ENCODE measurements at places on chromosomes 4 and X.

GRCh38 chrX:13258052-13258444 lies 61.8 kb downstream of the ATXN3L start:
- DNase-seq, result no peak

- no peak for DNase-seq
Measured at GRCh38 chr4:128942607-128943006, 133.1 kb downstream of the JADE1 start.

DNA sequence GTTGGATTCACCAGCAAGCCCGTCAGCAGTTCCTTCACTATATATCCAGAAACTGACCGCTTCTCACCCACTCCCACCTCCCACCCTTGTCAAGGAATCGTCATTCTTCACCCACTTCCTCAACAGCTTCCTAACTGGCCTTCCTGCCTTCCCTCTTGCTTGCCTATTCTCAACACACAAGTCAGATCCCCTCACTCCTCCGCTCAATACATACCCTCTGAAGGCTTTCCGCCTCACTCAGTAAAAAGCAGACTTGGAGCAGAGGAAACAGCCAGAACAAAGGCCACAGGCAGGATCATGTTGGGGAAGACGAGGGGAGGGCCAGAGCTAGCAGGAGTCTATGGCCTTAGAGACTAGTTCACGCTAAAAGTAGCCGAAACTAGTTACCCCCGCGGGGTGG lies 23.7 kb downstream of the RWDD4 start:
- DNase-seq, result no peak

- no peak for DNase-seq
Measured at GRCh38 chrX:29496636-29497180, 718.7 kb upstream of the MAGEB2 start.

DNA sequence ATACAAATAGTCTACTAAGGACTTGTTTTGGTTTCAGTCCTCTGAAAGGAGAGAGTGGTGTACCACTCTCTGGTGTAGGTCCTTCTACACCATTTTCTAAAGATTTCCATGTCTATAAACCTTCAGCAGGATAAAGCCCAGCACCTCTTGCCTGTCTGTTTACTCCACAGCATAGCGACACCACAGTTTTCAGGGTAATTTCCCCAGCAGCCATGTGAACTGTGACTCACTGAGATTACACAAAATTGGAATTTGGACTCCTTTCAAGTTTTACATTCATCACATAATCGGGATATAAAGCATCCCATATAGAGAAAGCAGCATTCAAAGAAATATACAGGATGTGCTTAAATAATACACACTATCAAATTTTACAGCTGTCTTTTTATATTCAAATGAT lies 229.6 kb downstream of the PRDM5 start:
- no peak for DNase-seq

DNA sequence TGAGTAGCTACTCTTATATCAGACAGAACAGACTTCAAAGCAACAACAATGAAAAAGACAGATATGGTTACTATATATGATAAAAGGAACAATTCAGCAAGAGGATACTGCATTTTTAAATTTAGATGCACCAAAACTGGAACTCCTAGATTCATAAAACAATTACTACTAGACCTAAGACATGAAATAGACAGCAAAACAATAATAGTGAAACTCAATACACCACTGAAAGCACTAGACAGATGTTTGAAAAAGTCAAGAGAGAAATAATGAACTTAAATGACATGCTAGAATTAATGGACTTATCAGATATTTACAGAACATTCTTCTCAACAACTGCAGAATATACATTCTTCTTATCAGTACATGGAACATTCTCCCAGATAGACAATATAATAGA lies 99.5 kb upstream of the ITM2A start:
- no peak for DNase-seq

- peak; percentile 36 for DNase-seq
Measured at GRCh38 chr4:125091-125771, 930 bp downstream of the ZNF718 start.

DNA sequence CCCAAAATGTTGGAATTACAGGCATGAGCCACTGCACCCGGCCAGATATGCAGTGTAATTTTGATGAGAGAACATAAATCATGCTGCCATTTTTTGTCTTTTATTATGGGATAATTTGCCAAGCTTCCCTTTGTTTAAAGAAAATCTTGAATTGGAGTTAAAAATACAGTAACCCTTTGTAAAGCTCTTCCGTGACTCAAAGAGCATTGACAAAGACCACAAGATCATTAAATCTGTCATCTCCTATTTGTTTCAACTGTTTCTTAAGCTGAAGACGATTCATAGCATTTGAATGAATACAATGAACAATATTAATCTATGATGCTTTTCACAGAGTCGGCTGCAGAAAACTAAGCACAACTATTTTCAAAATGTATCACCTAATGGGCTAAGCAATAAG lies 132.6 kb downstream of the ANAPC4 start:
- no peak for DNase-seq
